ENCODE measurements at places on chromosomes 12 and 14. TPM values are rescaled to one million over a fixed set of nuclear protein-coding genes. Genes with fewer than 3 reads are reported as not detected.

GRCh38 chr12:5280086-5280485 lies 151.8 kb upstream of the NTF3 start:
- ATAC-seq: no peak

Gene CCT2
- 95.4 TPM for total RNA-seq

DNA sequence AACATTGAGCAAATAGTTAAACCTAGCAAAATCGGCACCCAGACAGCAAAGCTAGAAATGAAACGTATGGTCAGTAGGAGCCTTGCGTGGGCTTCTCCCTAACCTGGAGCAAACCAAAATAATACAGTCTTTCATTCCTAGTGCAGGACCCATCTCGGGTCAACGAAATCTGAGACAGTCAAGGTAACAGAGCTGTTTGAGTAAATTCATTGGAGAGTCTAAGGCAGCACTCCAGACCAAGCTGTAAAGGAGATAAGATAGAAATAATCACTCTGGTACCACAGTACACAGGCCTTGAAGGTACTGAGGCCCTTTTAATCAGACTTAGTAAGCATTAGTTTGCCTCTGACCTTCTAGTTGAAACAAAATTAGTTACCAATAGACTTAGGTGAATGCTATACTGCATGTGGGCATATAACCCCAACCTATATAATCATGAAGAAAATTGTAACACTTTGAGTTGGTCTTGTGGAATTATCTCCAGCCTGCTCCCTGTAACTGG lies 54.4 kb upstream of the BICD1 start:
- no peak for ATAC-seq

DNA sequence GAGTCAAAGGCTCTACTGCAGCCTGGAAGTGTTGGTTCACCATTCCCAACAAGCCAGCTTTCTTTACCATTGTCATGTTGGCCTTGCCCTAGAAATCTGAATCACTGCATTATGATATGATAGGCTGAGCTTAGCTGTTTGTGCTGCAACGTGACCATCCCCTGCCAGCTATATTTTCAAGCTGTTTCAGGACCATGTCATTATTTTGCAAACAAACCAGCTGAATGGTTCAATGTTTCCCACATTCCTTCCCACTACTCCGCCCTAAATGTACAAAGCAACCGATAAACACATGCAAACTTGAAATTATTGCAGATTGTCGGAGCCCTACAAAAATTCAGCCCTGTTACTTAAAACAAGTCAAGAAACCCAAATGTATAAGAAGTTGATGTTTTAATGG lies 136.1 kb downstream of the KICS2 start:
- no peak for ATAC-seq

Gene NINJ2
- 5.2 TPM for total RNA-seq

GRCh38 chr12:95200128-95200894 lies 17.0 kb downstream of the FGD6 start:
- no peak for ATAC-seq

Gene GMFB
- total RNA-seq: 43.7 TPM

- no peak for ATAC-seq
Observed at GRCh38 chr14:51207621-51208020, 32.4 kb upstream of the TMX1 start.

- ATAC-seq: peak; percentile 36
Observed at GRCh38 chr12:690466-690865, 27.2 kb upstream of the NINJ2 start.

Gene KRT72
- total RNA-seq: not detected

GRCh38 chr12:2231011-2231595 lies 178.3 kb downstream of the CACNA1C start:
- no peak for ATAC-seq

DNA sequence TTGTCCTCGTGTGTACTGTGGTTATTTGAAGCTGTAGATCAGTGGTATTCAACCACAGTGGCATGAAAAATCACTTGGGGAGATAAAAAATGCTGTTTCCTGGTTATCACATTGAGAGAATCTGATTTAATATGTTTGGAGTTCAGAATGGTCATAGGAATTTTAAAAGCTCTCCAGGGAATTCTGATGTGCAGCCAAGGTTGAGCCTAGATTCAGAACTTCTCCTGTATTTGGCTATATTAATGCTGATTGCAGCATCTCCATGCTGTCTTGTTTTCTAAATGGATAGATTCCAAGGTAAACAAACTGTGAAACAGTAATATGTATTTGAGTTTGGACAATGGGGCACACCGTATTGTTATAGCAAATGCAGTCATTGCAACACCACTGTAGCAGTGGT lies 982.2 kb upstream of the FBXO33 start:
- no peak for ATAC-seq

GRCh38 chr14:80658733-80659132 lies 282.8 kb downstream of the CEP128 start:
- ATAC-seq: no peak

- no peak for ATAC-seq
Observed at GRCh38 chr12:1418144-1418543, 176.2 kb downstream of the FBXL14 start.

GRCh38 chr12:79058342-79058741 lies 193.8 kb downstream of the SYT1 start:
- no peak for ATAC-seq

Gene ZC2HC1C
- total RNA-seq: 8.0 TPM

Gene KCNA1
- total RNA-seq: 0.08 TPM

DNA sequence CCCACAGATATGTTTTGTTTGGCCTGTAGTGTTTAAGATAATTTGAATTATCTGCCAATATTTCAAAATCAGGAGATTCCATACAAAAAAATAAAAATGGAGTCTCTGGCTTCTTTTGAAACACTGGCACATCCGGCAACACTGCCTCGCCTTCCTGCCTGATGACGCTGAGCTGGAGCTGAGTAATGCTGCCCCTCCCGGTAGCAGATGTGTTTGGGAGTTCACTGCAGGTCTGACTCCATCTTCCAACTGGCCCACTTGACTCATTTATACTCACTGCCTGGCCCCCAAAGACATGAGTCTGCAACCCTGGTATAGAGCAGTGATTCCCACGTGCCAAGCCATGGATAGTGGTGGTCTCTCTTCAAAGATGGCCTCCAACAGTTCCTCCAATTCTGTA lies 7.4 kb downstream of the CIT start:
- no peak for ATAC-seq

GRCh38 chr12:113934946-113935345 lies 31.2 kb downstream of the RBM19 start:
- ATAC-seq: no peak

DNA sequence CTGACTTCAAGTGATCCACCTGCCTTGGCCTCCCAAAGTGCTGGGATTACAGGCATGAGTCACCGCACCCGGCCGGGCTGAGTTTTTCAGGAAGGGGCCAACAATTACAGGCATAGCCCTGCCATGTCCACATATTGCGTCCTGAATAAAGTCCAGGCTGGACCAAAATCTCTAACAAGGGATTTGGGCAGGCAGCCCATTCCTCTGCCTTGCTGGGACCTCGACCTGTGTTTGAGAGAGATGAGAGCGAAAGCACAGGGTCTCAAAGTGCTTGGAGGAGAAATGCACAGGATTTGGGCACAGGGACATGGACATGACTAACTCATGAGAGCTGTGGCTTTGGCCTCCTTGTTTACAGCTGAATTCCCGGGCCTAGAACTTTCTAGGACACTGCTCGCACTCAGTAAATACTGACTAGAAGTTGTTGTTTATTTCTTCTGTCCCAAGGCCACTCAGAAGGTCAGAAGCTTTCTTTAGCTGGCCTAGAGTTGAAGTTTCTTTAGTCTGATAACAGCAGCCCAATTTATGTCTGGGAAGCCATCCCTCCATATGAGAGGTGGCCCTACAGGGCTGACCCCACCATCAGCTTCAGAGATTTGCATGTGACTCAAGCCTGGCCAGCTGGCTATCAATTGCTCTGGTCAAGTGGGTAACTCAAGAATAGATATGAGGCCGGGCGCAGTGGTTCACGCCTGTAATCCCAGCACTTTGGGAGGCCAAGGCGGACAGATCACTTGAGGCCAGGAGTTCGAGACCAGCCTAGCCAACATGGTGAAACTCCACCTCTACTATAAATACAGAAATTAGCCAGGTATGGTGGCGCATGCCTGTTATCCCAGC lies 11.7 kb downstream of the CAMKK2 start:
- peak; percentile 33 for ATAC-seq

Gene TTC6
- not detected for total RNA-seq

DNA sequence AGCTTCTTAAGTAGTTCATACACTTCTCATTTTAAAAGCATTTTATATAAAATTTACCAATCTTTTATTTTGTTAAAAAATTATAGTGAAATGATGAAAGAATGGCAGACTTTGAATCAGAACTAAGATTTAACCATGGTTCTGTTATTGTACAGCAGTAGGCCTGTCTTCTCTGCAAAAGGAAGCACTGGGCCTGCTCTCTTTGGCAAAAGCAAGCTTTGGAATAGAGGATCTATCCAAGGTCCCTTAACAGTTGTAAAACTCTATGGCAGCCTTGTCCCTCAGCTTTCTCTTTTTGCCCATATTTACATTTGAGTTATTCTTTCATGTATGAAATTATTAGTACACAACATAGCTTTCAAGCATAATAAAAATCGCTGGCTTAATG lies 82.8 kb downstream of the PLEKHG7 start:
- no peak for ATAC-seq

DNA sequence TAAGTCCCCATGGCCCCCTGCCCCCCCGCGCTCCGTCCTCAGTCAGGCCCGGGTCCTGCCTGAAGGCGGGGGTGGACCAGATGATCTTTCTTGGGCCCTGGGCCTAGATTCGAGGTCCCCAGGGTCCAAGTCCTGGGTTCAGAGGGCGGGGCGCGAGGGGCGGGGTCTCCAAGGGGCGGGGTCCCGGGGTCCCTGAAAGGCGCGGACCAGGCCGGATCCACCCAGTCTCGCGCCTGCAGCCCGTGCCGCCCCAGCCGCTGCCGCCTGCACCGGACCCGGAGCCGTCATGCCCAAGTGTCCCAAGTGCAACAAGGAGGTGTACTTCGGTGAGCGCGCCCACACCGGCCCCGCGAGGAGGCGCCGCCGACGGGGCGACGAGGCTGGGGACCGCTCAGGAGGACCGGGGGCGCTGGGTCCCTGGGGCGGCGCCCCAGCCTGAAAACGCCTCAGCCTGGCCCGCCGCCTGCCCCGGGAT lies 325 bp downstream of the CRIP1 start:
- ATAC-seq: no peak

DNA sequence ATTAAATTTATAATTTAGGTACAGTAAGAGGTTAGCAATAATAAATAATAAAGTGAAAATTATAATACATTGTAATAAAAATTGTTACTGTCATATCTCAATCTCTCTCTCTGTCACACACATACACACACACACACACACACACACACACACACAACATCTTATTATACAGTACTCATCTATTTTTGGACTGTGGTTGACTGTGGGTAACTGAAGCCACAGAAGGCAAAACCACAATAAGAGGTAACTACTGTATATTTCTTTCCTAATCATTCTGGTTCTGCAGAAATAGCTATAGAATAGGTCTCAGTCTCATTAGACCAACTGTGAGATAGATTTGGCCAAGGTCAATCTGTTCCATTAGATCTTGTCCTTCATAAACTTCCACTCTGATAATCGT lies 33.1 kb upstream of the PTPRO start:
- no peak for ATAC-seq

DNA sequence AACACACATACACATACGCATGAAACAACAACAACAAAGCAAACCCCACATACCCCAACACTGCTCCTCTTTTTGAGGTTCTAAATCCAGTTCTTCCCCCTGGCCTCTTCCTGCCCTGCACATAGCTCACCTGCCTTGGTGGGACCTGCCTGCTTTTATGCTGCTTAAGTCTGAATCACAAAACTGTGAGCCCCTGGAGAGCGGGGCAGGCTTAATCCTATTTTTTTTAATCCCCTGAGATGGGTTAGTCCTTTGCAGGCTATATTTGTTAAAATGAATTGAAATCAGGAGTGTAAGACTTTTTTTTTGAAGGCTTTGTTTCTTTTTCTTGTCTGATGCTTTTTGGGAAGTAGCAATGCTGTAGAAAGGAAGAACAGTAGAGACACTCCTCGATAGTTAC lies 84.6 kb upstream of the MAX start:
- no peak for ATAC-seq

- ATAC-seq: no peak
Observed at GRCh38 chr12:54663603-54664002, 15.4 kb upstream of the DCD start.

Gene GLS2
- 1.9 TPM for total RNA-seq

Gene CLEC4E
- total RNA-seq: 1.5 TPM

Gene SAMD4A
- 76.9 TPM for total RNA-seq

GRCh38 chr14:100028990-100029677 lies 36.1 kb upstream of the EVL start:
- ATAC-seq: no peak

DNA sequence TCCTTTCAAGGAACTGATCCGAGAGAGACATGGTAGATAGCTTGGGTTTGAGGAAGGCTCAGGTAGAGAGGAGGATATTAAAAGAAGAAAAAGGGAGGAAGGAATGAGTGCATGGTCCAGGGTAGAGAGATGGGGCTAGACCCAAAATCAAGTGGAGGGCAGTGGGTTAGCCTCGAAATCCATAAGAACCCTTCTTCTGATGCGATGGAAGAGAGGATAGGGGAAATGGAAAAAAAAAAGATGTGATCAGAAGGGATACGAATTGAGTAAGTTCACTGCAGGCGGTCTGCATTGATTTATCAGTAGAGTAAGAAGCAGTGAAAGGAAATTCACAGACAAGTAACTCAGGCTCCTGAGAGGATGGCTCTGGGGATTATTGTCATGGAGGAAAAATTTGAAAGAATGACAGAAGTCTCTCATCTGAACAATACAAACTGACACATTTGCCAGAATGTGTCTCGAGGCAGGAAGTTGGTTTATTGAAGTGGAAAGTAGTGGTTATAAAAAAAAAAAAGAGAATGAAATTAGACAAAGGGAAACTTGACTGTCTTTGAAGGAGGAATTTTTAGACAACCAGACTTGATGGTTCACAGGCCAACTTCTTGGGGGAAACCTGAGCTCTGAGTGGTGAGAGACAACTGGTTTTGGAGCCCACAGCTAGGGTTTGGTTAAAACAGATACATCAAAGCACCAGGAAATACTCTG lies 10.2 kb downstream of the PPFIBP1 start:
- no peak for ATAC-seq

Gene PMCH
- not detected for total RNA-seq

DNA sequence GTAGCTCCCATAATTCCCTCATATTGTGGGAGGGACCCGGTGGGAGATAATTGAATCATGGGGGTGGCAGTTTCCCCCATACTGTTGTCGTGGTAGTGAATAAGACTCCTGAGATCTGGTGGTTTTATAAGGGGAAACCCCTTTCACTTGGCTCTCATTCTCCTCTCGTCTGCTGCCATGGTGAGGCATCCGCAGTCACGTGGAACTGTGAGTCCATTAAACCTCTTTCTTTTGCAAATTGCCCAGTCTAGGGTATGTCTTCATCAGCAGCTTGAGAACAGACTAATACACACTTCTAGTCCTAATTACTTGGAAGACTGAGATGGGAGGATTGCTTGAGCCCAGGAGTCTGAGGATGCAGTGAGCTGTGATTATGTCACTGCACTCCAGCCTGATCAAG lies 64.4 kb downstream of the TMX1 start:
- ATAC-seq: no peak

Gene DTX3
- 48.5 TPM for total RNA-seq

Gene VPS33A
- total RNA-seq: 14.0 TPM

Gene CYP27B1
- 0.31 TPM for total RNA-seq

- ATAC-seq: no peak
Observed at GRCh38 chr14:24851837-24852236, 198.1 kb downstream of the STXBP6 start.

- no peak for ATAC-seq
Observed at GRCh38 chr12:107564946-107565345, 120.7 kb upstream of the PWP1 start.

Gene KCNK10
- total RNA-seq: not detected

Gene REM2
- 0.20 TPM for total RNA-seq

Gene OR4Q2
- not detected for total RNA-seq

Gene KCNJ8
- total RNA-seq: 28.2 TPM
